Breast epithelium (tissue), 4 donors: ENCODE measurements at places on chromosomes 4 and X.

GRCh38 chr4:119238068-119238722 is 25.7 kb downstream of the USP53 start:
- H3K36me3 ChIP-seq: no peaks in the 10 kb centered on the region
- no peaks in the 10 kb centered on the region for H3K4me1 ChIP-seq
- no peak overlapping the region for H3K4me3 ChIP-seq
- no peaks in the 10 kb centered on the region for H3K27me3 ChIP-seq
- H3K27ac ChIP-seq: no peak overlapping the region
- no peak for DNase-seq

DNA sequence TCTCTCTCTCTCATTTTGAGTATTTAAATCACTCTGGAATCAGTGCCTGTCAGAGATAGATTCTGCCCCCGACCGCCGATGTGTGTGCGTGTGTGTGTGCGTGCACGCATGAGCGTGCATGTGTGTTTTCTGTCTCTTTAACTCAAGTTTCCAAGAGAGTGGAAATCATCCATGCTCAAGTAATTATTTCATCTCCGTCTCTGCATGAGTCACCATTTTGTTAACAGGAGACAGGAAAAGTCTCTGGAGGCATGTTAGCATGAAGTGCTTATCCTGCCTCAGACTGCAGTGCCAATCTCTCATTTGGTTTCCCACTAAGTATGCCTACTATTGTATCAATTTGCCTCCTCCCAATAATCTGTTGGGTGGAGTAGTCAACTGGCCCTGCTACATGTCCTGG is 182.9 kb upstream of the NHS start:
- H3K27me3 ChIP-seq: peaks cover 2% of the 10 kb centered on the region
- no peak overlapping the region for H3K27ac ChIP-seq
- no peak overlapping the region for H3K4me3 ChIP-seq
- no peak for DNase-seq

GRCh38 chr4:100605144-100605543 is 87.3 kb upstream of the EMCN start:
- H3K36me3 ChIP-seq: no peaks in the 10 kb centered on the region
- no peak for DNase-seq
- H3K27ac ChIP-seq: no peak overlapping the region
- no peaks in the 10 kb centered on the region for H3K27me3 ChIP-seq
- H3K4me1 ChIP-seq: no peaks in the 10 kb centered on the region

GRCh38 chr4:16942491-16942890 is 44.0 kb upstream of the LDB2 start:
- H3K27ac ChIP-seq: no peak overlapping the region
- H3K4me3 ChIP-seq: no peak overlapping the region
- H3K27me3 ChIP-seq: no peaks in the 10 kb centered on the region

GRCh38 chrX:28988246-28988645 is 401.0 kb downstream of the IL1RAPL1 start:
- H3K4me3 ChIP-seq: no peak overlapping the region
- no peak for DNase-seq
- H3K36me3 ChIP-seq: no peaks in the 10 kb centered on the region
- H3K4me1 ChIP-seq: no peaks in the 10 kb centered on the region
- no peak overlapping the region for H3K27ac ChIP-seq
- no peaks in the 10 kb centered on the region for H3K27me3 ChIP-seq

DNA sequence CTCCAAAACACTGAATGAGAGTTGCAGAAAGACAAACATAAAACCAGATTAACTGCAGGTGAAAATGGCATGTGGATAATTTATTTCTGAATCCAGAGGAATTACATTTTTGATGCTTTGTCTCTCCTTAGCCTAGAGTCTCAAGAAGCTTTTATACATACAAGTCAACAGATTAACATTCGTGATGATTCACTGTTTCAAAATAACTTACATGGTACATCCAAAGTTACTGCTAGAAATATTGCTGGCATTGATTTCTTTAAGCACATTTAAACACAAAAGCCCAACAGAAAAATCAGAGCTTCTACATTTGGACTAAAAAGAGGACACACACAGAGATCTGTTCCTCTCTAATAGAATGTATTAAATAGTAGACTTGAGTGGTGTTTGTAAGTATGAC is 105.6 kb downstream of the AMELX start:
- no peak for DNase-seq
- H3K4me3 ChIP-seq: no peak overlapping the region
- no peaks in the 10 kb centered on the region for H3K36me3 ChIP-seq
- no peak overlapping the region for H3K27ac ChIP-seq

DNA sequence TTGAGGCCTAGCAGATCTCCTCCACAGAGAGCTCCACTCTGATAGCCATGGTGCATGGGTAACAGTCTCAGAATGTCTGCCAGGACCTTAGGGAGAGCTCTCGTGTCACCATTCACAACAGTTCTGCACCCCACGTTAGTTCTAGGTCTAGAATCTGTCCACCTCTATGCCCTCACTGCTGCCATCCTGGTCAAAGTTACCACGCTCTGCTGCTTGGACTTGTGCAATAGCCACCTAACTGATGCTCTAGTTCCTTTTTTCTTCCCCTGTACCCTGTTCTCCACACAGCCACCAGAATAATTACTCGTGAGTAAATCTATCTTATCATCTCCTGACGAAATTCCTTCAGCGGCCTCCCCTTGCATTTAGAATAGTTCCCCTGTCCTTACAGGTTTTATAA is 268.8 kb upstream of the GATB start:
- no peak overlapping the region for H3K27ac ChIP-seq
- no peaks in the 10 kb centered on the region for H3K4me1 ChIP-seq
- no peaks in the 10 kb centered on the region for H3K36me3 ChIP-seq
- no peak for DNase-seq
